Thoracic aorta (tissue), 2 donors: ENCODE measurements at places on chromosomes 1 and 21.

DNA sequence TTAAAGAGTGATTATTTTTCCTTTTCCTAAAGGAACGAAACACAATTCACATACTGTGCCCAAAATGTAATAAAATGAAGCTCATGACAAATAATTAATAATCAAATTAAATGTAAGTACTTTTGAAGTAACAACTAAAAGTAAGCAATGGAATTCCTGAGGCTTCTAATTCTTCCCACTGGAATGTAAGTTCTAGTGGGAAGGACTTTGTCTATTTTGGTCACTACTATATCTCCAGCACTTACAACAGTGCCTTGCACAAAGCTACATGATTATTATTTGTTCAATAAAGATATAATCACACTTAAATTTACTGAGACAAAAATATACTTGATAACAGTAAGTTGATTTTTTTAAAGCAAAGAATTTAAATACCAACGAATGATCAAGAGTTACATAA lies 128.8 kb downstream of the COQ8A start:
- DNase-seq: no peak

DNA sequence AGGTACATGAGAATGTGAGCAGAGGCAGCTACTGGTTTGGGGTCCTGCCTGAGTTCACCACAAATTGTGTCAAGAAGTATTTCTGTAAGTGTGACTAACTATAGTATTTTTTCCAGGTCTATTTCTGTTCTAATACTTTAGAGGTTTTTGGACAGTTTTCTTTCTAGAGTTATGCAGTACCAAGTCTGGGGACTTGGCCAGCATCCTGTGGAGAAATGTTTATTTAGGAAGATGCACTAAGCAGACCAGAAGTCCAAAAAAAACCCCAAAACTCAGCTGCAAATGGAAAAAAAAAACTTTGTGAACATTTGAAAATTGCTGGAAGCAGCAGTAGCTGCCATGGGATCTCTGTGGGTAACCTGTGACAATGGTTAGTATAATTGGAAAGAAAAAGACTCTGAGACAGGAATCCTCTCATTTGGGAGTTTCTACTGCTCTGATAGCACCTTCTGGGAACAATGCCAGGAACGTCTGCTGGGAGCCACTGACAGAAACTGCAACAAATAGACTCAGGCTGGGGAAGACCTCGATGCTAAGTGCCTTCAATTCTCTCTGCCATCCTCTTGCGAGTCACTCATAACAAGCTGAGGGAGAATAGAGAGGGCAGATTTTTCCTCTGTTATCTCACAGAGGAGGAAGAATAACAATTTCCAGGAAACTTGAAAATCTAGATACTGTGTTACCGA lies 37.6 kb downstream of the OR10R2 start:
- DNase-seq: no peak

DNA sequence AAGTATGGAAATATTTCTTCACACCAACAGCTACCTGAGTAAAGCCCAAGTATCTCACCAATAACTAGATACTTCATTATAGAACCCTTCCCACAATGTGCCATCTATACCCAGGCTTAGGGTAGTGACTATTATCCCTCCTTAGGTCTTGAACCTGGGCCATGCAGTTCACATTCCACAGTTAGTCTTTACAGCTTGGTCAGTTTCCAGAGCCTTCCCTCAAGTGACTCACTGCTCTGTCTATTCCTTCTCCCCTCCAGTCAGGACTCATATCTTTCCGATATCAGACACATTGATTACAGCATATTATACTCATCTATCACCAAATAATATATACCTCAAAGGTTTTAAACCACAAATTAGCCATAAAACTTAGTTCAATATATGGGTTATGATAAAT lies 23.6 kb downstream of the VAMP4 start:
- DNase-seq: no peak

DNA sequence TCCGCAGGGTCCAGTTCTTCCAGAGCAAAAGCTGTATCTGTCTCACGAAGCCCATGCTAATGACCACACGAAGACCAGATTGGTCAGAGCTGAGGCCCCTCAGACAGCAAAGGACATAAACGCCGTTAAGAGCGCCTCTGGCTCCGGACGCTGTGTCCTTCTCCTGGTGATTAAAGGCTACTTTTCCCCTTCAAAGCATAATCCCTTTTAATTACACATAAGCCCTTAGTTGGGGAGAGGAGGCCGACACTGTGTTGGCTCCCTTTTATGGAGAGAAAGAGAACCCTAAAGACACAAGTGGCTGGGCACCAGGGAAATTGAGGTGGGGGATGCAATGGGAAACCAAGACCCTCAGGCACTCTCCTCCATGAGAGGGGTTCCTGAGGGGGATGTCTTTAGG lies at the start of gene ABCA4:
ABCA4 (minus strand) TSS at position 158 of the 400 bp plus-strand sequence; CDS start at position 55, 103 bp downstream.
- no peak for DNase-seq

GRCh38 chr1:222643606-222643937 lies 25.7 kb downstream of the MIA3 start:
- DNase-seq: no peak

DNA sequence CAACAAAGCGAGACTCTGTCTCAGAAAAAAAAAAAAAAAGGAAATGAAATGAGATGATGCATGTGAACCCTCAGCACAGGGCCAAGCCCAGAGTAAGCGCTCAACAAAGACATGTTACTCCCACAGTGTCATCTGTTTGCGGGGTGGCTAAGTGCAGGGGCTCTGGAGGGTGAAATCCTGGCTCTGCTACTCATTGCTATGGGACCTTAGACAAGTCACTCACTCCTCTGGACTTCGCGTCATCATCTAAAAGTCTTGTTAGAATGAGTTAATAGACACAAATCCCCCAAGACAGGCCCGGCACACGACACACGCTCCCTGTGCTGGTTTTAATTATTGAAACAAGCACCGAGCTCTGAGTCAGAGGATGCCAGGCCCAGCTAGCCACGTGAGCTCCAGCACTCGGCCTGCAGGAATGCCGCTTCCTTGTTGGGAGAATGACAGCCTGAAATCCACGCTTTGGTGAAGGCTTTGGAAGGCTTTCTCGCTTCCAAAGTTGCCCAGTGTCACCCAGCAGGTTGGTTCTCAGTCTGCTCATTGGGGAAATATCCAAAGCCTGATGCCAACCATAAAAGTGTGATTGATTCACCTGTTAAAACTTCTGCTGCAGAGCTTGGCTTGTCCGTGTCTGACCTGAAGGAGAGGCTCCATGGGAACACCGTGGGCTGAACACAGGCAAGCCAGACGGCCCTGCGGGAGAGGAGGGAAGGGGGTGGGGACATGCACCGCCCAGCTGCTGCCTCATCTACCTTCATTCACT lies 36.7 kb upstream of the TARDBP start:
- no peak for DNase-seq

GRCh38 chr1:218711884-218712674 lies 366.9 kb downstream of the TGFB2 start:
- no peak for DNase-seq

GRCh38 chr1:16093611-16094010 lies 20.2 kb upstream of the FAM131C start:
- no peak for DNase-seq

- DNase-seq: no peak
These were observed 54.2 kb upstream of the B3GALT2 start for GRCh38 chr1:193240609-193241008.

GRCh38 chr1:230067871-230068620 lies 1.0 kb downstream of the GALNT2 start:
- DNase-seq: no peak
